ENCODE measurements at places on chromosomes 16 and 17. TPM values are rescaled to one million over a fixed set of nuclear protein-coding genes. Genes with fewer than 3 reads are reported as not detected.
A peak's percentile ranks its signal among the peaks of the same experiment; 100 is the strongest.

The COA3 gene
- total RNA-seq: 61.6 TPM

The C17orf107 gene
- 0.97 TPM for total RNA-seq

The CCL14 gene
- total RNA-seq: not detected

The SPATA32 gene
- total RNA-seq: not detected

The UTS2R gene
- not detected for total RNA-seq

The SNX20 gene
- total RNA-seq: not detected

The MPP2 gene
- 0.87 TPM for total RNA-seq

The CCL16 gene
- total RNA-seq: not detected

The IGSF6 gene
- total RNA-seq: not detected

The TMEM114 gene
- total RNA-seq: not detected

The METTL23 gene
- 31.1 TPM for total RNA-seq

The TNS4 gene
- not detected for total RNA-seq

The SLC6A4 gene
- total RNA-seq: not detected

The STH gene
- total RNA-seq: not detected

The SLFN14 gene
- not detected for total RNA-seq

DNA sequence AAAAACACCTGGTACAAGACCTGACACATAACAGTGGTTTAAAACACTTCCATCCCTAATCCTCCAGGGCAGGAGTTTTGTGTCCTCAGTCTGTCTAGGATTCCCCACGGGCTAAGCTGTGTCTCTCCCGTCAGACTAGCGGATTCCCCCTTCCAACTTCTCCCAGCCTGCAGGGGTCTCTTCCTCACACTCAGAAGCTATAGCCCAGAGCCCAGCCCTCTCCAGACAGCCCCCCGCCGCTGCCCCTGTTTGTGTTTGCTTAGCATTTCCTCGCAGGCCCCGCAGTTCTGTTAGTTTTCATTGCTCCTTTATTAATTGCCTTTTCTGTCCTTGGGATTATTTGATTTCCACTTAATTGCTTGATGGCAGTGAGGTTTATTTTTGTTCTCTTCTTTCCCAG, 91.2 kb downstream of the TMEM132E start:
- no peak for DNase-seq

GRCh38 chr16:7351610-7352510, 19.2 kb downstream of the RBFOX1 start:
- DNase-seq: no peak

DNA sequence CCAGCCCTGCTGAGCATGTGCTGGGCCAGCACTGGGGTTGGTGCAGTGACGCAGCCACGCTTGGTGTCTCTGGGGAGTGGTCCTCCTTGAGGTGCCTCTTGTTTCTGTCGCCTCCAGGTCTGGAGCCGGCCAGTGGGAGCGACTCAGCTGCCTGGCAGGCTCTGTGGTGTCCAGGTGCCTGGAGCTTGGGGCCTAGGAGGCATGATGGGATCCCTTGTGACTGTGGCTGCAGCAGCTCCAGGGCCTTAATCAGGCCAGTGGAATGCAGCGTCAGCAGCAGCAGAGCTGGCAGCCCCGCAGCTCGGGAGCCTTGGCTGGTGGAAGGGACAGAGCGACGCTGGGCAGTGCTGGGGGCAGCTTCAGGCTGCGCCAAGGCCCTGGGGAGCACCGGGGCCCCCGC, 74.7 kb upstream of the CIBAR2 start:
- DNase-seq: peak; percentile 71

- DNase-seq: no peak
These were observed 14.7 kb upstream of the SKAP1 start for GRCh38 chr17:48444516-48445247.

- no peak for DNase-seq
These were observed 42.6 kb downstream of the SOX8 start for GRCh38 chr16:1024138-1024537.

GRCh38 chr16:31427441-31428278, 500 bp downstream of the COX6A2 start:
- DNase-seq: no peak

DNA sequence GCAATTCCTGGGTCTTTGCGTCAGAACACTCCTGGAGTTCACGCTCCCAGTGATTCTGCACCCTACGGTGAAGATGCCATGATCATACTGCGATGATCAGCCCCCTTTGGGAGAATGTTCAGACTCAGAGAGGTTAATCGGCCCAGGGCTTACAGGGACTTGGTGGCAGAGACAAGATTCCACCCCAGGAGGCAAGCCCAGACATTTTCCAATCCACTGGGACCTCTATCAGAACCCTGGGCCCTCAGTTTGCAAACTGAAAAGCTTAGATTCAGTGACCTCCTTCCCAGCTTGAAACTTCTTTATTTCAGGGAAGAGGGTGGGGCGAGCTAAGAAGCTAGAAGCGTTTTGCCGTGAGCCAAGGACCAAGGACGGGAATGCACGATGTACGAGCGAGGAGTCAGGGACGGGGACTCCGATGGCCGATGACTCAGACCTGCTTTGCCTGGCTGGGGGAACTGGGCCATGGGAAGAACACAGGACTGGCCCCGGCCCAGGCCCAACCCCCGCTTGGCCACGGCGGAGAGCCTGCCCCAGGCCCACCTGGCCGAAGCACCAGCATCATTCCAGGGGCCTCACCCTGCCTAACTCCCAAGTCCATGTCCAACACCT, 34.7 kb downstream of the SOCS3 start:
- peak; percentile 69 for DNase-seq

DNA sequence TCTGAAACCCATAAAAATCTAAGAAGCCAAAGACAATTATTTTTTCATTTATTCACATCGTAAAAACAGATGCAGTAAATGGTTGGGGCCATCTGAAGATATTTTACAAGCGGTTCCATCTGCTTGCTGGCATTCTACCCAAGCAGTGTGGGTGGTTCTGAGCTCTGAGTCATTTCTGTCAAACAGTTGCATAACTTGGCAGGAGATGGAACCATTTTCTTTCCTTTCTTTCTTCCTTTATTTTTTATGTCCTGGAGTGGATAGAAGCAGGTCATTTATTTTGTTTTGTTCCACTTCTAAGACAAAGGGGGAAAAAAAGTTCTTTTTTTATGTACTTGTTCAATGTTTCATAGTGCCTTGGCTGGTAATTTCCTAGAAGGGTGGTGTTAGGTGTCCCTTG, 1151.9 kb upstream of the GOT2 start:
- DNase-seq: peak; percentile 83

- DNase-seq: peak; percentile 15
These were observed 170.1 kb upstream of the CDH13 start for GRCh38 chr16:82456683-82457082.

- no peak for DNase-seq
These were observed 12.4 kb downstream of the USP10 start for GRCh38 chr16:84712138-84712671.

DNA sequence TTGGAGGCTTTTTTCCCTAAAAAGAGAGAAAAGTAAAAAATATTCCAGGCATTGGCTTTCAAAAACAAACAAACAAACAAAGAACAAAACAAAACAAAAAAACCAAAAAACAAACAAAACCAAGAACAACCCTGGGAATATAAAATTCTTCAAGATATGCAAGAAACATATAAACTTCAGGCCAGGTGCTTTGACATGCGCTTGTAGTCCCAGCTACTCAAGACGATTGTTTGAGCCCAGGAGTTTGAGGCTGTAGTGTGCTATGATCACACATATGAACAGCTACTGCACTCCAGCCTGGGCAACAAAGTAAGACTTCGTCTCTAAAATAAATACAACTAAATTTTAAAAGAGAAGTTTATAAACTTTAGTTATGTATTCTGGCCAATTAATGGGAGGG, 52.5 kb upstream of the TEX2 start:
- DNase-seq: no peak

GRCh38 chr17:74049967-74050458, 153.5 kb upstream of the RPL38 start:
- no peak for DNase-seq

DNA sequence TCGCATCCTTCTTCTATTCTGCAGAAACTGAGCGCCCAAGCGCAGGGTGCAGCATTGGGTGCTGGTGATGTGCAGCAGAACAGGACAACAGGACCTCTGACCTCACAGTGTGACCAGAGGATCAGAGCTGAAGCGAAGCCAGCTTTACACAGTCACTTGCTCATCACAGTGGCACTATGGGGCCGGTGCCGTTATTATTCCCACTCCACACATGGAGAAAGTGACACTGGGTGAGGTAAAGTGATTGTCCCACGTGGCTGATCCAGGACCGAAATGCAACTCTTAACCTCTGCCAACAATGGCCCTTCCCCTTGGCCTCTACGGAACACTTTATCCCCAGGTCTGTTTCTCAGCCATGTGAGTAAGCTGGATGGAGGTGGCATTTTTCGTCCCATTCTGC, 171.2 kb downstream of the C16orf78 start:
- DNase-seq: no peak

- no peak for DNase-seq
These were observed 1480.2 kb upstream of the GOT2 start for GRCh38 chr16:60214311-60214710.

DNA sequence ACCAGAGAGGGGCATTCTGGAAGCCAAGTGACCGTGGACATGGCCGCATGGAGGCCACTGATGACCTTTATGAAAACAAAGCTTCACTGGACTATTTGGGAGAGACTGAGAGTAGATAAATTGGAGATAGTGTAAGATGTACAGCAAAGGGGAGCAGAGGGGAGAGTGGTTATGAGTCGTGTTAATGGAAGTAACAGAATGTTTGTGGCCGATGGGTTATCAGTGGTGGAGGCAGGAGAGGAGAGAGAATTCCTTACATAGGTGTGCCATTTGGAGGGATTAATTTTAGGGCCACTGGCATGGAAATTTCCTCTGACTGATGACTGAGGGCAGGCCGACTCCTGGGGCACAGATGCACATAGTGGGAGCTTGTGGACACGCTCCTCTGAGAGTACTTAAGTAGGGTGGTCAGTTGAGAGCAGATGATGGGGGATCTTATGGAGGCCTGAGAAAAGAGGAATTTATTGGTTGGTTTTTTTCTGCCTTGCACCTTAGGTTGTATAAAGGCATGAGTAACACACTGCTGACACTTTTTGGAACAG, 19.2 kb downstream of the PRPSAP2 start:
- peak; percentile 40 for DNase-seq

GRCh38 chr16:57846078-57846697, 43.9 kb upstream of the KIFC3 start:
- DNase-seq: no peak

DNA sequence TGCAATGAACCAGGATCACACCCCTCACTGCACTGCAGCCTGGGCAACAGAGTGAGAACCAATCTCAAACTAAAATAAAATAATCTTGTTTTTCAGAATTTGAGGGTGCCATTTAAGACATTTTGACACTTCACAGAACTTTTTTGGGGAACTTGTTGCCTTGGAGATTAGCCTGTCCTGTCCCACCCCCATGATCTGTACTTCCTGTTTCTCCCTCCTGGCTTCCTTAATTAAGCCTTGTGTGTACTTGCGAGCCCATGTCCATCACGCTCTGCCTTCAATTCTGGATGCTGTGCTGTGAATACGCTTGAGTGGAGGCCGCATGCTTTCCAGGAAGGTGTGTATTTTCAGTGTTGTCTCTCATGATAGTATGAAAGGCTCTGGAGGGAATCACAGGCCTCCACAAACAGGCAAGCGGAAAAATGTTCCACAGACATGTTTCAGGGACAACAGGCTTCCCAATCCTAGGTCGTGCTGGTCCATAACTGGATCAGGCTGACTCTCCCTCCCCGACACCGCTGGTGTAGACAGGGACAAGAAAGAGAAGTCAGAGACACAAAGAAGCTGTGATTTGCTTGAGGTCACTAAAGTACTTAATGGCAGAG, 56.9 kb downstream of the NOS2 start:
- DNase-seq: no peak

DNA sequence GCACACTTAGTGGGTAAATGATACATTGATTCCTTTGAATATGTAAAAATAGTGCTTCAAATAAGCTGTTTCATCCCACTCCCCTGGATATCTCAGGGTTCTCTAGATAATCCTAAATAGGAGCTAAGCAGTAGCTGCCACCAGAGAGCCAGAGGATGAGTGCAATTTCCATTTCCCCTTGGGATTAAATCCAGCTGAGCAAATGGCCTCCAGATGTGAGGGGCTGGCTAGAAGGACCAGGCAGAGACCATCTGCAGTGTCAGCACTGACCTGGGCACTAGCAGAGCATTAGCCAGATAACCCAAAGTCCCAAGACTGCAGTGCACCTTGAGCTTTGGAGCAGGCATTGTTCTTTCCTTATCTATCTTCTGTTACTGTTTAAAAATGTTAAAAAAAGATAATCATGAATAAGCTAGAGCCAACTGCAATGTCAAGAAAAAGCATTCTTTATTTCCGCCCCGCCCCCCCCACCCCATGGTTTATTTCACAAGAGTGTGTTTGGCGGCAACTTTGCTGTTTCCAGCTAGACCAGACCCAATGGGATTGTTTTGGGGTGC, 19.5 kb downstream of the GPR179 start:
- DNase-seq: no peak

DNA sequence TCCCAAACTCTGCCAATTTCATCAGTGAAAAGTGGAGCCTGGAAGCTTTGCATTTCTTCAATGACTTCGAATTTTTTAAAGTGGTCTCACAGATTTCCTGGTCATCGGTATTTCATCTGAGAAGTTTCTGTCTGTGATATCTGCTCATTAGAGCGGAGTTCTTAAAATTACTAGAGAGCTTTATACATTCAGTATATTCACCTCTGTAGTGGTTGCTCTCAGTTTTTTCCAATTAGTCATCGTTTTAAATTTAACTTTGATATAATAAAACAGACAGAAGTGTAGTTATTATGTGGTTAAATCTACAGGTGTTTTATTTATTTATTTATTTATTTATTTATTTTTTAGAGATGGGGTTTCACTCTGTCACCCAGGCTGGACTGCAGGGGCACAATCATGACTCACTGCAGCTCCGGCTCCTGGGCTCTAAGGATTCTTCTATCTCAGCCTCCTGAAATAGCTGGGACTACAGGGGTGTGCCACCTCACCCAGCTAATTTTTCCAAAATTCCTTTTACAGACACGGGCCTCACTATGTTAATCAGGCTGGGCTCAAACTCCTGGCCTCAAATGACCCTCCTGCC, 16.0 kb downstream of the ARHGAP17 start:
- no peak for DNase-seq

GRCh38 chr17:44557651-44558285, 484 bp downstream of the FZD2 start:
- DNase-seq: peak; percentile 50

DNA sequence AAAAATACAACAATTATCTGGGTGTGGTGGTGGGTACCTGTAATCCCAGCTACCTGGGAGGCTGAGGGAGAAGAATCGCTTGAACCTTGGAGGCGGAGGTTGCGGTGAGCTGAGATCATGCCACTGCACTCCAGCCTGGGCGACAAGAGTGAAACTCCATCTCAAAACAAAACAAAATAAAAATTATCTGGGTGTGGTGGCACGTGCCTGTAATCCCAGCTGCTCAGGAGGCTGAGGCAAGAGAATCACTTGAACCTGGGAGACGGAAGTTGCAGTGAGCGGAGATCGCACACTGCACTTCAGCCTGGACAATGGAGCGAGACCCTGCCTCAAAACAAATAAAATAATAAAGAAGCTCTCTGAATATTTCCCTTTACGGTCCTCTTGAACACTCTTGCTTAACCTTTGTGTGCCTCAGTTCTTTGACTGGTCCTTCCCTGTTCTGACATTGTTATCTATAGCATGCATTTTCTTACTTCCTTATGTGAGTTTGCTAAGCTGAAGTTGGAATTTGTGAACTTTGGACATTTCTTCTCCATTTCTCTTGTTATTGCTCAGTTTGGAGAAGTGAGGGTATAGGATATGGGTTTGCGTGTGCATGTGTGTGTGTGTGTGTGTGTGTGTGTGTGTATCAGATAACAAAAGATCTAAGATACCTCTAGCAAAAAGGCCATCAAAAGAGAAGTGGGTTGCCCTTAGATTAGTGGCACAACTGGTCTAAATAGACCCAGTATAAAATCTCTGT, 29.7 kb upstream of the WSB1 start:
- no peak for DNase-seq

Measured in HFFc6 (cell line).